ENCODE measurements at places on chromosomes 7 and 10.

DNA sequence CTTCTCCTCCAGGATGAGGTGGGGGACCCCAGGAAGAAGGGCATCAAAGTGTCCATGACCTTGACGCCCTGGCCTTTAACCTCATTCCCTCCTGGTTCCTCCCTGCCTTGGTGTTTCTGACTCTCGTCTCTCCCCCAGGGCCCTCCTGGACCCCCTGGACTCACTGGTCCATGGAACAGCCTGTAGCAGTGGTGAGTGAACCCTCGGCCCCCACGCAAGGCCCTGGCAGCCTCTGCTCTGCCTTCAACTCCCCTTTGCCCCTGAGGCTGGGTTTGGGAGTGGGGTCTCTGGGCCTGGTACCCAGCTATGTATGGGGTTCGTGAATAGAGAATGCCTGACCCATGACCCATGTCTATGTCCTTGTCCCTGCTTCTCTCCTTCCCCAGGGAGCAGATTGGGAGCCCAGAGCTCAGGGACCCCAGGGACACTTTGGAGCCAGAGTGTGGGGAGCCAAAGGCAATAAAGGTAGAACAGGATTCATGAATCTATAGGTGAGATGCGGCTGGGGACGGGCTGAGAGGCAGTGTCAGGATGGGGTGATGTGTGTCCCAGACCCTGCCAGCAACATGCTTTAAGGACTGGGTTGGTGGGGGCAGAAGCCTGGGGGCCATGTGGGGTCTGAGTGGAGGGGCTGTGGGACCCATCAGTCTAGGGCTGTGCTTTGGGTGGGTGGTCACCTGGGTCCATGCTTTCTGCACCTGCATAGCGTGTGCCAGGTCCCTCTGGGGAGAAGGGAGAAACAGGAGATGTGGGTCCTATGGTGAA is 18.4 kb upstream of the VOPP1 start:
- no peak for DNase-seq

- no peak for DNase-seq
Measured at GRCh38 chr7:91181949-91182348, 82.3 kb upstream of the FZD1 start.

DNA sequence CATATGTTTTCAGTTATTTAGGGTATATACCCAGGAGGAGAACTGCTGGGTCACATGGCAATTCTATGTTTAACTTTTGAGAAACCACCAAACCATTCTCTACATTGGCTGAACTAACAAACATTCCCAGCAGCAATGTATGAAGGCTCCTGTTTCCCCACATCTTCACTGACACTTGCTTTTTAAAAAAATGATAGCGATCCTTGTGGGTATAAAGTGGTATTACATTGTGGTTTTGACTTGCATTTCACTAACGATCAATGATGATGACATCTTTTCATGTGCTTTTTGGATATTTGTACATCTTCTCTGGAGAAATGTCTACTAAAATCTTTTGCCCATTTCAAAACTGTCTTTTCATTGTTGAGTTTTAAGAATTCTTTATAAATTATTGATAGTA is 51.2 kb upstream of the ANAPC16 start:
- no peak for DNase-seq

DNA sequence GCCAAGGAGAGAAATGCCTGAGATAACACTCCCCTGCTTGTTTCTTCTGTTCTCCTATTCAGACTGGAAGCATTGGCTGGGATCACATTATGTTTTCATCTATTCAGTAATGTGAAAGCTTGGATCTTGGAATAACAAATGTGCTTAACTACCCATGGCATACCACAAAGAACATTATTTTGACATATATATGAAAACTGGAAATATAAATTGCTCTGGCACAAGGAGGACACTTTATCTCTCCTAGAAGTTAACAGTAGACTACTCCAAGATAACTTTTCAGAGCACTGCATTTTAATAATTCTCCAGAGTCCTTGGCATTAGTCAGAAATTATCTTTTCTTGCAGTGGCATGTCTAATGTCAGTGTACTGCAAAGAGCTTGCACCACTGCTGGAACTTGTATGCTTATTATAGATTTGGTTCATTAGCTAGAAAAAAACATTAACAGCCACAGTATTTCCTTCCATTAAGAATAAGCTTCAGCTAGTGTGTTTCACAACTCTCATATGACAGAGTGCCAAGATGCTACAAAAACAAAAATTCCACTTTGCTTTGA is 169.3 kb upstream of the LRRN3 start:
- no peak for DNase-seq

DNA sequence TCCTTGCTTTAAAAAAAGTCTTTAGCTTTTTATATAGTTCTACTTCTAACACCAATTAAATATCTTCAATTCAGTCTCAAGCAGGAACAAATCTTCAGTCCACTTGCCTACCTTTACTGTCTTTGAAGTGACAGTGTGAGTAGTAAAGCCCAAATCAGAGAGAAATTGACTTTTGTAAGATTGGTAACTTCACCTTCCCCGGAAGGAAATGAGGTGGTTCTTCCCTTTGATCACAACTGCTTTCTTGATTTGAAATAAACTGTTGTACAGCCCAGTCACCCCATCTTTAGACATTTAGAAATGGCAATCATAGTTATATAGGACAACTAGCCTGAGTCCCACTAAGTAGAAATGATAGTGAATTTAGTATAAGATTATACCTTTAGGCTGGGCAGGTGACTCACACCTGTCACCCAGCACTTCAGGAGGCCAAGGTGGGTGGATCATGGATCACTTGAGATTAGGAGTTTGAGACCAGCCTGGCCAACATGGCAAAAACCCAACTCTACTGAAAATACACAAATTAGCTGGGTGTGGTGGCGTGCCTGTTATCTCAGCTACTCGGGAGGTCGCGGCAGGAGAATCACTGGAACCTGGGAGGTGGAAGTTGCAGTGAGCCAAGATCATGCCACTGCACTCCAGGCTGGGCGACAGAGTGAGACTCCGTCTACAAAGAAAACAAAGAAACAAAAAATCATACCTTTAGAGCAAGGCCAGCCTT is 4.7 kb downstream of the FAS start:
- DNase-seq: no peak

DNA sequence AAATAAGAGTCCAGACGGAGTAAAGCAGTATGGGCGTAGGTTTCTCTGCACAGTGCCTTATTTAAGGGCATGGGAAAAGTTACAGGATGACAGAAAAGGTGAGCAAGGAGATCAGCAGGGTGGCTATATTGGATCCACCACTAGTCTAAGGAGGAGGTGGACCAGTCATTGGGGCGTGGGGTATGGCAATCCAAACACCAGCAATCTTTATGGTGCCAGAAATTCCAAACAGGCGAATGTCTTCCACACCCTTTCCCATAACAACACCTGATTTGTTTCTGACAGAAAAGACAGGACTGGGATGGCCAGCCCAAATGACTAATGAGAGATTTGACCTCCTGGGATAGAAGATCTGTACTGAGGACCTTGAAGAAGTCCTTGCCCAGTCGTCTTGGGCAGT is 181.8 kb upstream of the MBL2 start:
- no peak for DNase-seq

DNA sequence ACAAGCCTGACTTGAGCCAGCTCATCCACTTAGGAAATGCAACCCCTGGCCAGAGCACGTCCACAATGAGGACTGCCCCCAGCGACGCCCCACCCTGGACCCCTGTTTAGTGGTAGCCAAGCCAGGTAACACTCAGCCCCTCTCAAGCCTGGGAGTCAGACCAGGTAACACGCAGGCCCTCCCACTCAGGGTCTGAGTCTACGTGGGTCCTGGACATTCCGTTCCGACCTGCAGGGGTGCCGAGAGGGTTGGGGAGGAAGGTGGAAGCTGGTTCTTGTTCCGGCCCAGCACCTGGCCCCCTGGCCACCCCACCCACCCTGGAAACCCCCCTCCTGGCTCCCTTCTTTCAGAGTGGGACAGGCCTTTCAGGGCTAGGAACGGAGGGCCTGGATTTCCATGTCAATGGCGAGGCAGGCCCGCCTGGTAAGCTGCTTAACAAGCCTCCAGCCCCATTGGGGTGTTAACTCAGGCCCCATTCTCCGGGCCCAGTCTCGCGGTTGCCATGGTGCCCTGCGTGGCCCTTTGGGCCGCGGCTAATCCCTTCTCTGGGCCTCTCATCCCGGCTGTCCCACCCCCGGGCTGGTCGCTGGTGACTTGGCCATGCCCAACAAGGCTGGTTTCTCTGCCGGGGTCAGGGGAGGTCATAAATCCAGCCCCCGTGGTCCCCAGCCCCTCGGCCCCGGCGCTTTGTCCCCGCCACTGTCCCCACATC is 19.7 kb upstream of the LFNG start:
- no peak for DNase-seq

GRCh38 chr7:17502213-17503060 is 204.0 kb downstream of the AHR start:
- DNase-seq: no peak

DNA sequence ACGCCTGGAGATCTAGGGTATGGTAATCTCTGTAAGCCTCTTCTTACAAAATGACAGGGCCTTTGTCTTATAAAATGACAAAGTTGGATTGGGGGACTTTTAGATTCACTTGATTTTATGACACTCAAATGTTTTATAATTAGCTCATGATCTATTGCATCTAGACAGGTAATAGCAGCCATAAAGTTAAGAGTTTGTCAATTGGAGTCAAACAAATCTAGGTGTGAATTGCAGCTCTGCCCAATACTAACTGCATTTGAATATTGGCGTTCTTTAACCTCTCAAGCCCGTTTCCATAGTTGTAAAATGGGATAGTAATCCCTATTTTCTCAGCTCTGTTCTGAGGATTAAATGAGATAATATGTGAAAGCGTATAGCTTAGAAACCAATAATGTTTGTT is 14.1 kb upstream of the MRC1 start:
- DNase-seq: no peak

DNA sequence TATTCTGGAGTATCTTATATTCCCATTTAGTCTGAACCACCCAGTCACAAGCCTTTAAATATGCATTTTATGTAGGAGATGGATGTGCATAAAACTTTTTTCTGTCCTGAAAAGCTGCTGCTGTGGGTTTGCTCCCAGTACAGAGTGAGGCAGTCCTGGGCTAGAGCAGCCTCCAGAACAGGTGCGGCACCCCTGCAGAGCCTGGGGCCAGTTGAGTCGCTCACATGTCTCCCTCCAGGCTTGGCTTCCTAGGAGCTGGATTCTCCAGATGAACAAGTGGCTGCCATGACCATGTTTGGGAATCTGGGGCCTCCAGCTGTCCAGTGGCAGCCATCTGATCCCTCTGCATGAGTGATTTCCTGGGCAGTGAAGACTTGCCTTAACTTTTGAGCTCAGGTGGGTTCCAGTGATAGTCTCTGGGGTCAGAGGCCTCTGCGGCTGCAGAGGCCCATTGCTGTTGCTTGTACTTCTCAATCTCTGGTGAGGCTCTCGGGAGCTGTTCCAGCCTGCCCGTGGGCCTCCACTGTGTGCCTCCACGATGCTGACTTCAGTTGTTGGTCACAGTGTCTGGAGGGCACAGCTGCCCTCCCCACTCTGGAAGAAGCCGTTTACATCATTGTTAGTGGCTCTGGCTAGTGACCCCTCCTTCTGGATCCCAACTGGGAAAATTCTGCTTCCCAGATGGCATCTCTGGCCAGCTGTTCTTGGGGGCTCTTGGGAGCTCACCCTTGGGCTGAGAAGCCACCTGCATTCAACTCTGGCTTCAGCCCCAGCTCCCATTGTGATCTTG is 120.4 kb downstream of the EMX2 start:
- DNase-seq: no peak

- peak; percentile 85 for DNase-seq
Measured at GRCh38 chr10:44864637-44865288, 46.4 kb upstream of the TMEM72 start.

DNA sequence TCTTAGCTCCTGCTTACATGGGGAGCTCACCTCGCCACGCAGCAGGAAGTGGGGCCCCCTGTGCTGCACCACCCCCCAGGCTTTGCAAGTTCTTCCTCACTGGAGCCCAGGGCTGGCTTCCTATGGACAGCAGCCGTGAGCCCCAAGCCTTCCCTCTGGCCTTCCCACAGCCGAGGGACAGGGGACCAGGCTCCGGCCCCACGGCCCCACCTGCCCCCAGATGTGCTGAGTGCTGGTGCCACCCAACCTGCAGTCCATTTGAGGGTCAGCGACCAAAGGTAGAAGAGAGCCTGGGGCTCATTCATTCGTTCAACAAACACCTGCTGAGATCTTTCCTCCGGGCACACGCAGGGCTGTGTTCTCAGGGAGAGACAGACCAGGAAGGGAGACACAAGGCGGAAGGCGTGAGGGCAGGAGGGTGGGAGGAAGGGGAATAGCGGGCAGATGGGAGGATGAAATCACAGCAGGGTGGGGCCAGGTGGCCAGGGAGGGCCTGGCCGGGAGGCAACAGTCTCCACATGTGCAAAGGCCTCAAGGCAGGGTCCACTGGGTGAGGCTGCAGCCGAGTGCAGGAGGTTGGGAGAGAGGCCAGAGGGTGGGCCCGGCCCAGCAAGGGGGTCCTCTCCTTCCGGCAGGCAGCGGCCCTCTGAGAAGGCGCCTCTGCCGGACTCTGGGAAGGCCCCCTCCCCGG is 100.1 kb downstream of the FOXL3 start:
- no peak for DNase-seq

DNA sequence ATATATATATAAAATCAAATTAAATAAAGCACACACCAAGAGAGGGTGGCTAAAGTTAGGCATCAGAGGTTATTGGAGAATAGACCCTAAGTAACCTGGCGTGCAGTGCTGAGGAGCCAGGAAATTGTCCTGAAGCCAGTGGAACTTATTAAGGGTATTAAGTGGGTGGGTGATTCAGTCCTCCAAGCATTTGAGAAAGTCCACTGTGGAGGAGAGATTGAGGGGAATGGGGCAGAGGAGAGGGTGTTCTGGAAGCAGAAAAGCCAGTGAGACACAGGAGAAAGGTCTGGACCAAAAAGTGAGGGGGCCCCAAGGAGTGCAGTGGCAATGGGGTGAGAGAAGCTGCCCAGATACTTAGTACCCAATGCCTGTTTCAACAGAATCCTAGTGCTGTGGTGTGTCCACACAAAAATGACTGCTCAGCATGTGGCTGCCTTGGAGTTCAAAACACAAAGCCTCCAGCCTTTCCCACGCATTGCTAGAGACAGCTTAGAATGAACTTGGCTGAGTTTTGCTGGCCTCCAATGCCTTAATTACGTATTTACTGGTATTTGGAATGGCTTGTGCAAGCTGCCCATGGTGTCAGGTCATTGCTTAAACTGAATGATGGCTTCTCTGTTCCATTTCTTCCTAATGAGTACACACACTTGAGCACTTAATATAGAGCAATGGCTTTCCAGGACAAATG is 44.9 kb upstream of the CHST15 start:
- DNase-seq: no peak

- DNase-seq: no peak
Measured at GRCh38 chr7:77455321-77455720, 39.2 kb upstream of the GSAP start.

DNA sequence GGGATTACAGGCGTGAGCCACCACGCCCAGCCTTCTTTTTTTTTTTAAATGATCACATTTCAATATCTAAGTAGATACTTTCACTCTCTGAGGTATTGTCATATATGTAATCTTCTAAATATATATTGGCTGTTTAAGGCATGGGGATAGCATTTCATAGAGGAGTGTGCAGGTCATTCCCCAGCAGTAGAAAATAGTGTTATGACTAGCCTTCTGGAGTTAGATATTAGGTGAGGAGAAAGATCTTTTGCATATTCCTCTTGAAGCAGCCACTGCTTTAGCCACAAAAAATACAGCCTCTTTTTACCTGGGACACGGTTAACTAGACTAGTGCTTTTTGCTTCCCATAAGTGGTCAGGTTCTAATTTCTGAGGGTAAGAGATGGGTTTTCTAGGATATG is 28.9 kb downstream of the ADD3 start:
- DNase-seq: no peak
